T-helper 2 cell (primary cell): ENCODE measurements at places on chromosomes 7 and 10.

- no peak for DNase-seq
Measured at GRCh38 chr10:120095875-120096274, 203.3 kb downstream of the SEC23IP start.

- DNase-seq: no peak
Measured at GRCh38 chr7:105976868-105977267, 13.8 kb downstream of the CDHR3 start.

GRCh38 chr7:104096683-104097082 lies 107.2 kb upstream of the RELN start:
- no peak for DNase-seq

DNA sequence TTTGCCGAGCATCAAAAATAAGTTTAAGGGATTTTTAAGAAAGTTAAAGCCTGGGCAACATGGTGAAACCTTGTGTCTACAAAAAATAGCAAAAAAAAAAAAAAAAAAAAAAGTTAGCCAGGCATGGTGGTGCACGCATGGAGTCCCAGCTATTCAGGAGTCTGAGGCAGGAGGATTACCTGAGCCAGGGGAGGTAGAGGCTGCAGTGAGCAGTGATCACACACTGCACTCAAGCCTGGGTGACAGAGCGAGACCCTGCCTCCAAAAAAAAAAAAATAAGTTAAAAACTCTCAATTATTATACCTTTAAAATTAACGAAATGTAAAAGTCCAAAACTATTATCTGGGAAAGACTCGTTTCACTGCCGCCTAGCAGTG lies 35.0 kb upstream of the DAGLB start:
- no peak for DNase-seq

DNA sequence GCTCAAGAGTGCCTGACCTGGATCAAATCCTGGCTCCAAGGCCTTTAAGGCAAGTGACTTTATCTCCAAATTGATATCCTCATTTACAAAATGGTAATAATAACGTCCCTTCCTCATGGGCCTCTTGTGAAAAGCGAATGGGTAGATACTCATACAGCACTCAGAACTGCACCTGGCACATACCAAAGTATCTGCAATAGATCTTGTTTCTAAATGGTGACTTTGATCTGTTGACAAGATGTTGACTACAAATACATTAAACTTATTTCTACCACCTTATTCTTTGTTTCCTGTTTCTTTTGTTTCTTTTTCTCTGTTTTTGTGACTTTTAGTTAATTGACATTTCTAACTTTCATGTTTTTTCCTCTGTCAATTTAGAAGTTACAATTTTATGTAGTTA lies 53.0 kb downstream of the RNLS start:
- no peak for DNase-seq
